Spinal cord (tissue), 10 donors: ENCODE measurements at places on chromosomes 6 and 20. TPM values are rescaled to one million over a fixed set of nuclear protein-coding genes. Genes with fewer than 3 reads are reported as not detected.

ENPP5 gene
- total RNA-seq: 14.2 TPM

EPPIN gene
- total RNA-seq: 0.17 TPM

TSBP1 gene
- not detected for total RNA-seq

LRRN4 gene
- total RNA-seq: 0.28 TPM

COL19A1 gene
- total RNA-seq: 6.7 TPM

PNPLA1 gene
- 0.20 TPM for total RNA-seq

CPXM1 gene
- 37.1 TPM for total RNA-seq

CHRNA4 gene
- total RNA-seq: 13.0 TPM

WFDC9 gene
- not detected for total RNA-seq
